ENCODE measurements at places on chromosomes 3 and 15.
A peak's percentile ranks its signal among the peaks of the same experiment; 100 is the strongest.

DNA sequence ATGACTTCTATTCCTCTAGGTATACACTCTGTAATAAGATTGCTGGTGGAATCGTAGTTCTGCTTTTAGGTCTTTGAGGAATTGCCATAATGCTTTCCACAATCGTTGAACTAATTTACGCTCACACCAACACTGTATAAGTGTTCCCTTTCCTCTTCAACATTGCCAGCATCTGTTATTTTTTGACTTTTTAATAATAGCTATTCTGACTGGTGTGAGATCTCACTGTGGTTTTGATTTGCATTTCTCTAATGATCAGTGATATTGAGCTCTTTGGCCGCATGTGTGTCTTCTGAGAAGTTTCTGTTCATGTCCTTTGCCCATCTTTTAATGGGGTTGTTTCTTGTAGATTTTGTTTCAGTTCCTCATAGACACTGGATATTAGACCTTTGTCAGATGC is 12.8 kb downstream of the NXPE3 start:
- no peak for DNase-seq

DNA sequence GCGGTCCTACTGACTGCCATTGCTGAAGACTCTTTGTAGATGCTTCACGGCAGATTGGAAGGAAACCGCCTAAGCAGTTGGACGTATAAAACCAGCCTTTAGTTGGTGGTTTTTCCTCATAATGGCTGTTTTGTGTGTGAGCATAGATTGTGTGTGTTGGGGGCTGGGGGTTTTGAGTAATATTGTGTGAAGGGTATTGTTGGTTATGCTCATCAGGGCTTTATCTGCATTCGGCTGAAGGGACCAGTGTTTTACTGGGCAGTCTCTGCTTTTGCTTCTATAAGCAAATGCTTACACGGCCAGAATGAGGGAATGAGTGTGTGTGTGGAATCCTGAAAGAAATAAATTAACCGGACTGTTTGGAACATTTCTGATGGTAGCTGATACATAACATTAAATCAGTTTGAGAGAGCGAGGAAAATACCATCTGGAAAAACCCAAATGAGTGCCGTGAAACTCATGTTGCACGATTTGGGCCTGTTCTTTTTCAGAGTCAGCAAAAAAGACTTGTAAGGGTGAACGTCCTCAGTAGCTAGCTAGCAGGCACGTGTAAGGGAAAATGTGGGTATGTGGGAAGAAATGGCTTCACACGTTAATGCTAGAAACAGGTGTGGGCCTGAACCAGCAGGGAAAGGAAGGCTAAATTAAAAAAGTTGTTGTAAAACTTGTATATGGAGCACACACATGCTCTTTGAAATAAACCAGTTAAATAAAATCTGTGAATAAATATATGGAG is 1.9 kb downstream of the MITF start:
- DNase-seq = no peak

- no peak for DNase-seq
These were observed 46.5 kb upstream of the CGNL1 start for GRCh38 chr15:57329582-57330367.

DNA sequence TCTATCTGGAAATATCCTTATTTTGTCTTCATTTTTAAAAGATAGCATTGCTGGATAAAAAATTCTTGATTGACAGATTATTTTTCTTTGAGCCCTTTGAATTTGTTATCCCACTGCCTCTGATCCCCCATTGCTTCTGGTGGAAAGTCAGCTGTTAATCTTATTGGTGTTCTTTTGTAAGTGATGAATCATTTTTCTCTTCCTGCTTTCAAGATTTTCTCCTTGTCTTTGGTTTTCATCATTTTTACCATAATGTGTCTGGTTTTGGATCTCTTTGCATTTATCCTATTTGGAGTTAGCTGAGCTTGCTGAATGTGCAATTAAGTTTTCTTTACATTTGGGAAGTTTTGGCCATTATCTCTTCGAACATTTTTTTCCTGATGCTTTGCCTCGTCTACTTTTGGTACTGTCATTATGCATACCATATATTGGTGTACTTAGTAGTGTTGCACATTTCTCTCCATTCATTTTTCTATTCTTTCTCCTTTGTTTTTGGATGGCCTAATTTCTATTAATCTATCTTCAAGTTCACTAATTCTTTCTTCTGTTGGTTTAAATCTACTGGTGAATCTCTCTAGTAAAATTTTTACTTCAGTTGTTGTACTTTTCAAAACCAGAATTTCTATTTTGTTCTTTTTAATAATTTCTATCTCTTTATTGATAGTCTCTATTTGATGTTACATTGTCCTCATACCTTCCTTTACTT is 440.0 kb upstream of the PROK2 start:
- no peak for DNase-seq

- DNase-seq = no peak
These were observed 614.8 kb upstream of the ZNF717 start for GRCh38 chr3:76400141-76400540.

GRCh38 chr3:105809208-105809888 is 59.5 kb downstream of the CBLB start:
- DNase-seq = no peak

- DNase-seq = no peak
These were observed 35.5 kb downstream of the ARRDC4 start for GRCh38 chr15:97995881-97996603.

DNA sequence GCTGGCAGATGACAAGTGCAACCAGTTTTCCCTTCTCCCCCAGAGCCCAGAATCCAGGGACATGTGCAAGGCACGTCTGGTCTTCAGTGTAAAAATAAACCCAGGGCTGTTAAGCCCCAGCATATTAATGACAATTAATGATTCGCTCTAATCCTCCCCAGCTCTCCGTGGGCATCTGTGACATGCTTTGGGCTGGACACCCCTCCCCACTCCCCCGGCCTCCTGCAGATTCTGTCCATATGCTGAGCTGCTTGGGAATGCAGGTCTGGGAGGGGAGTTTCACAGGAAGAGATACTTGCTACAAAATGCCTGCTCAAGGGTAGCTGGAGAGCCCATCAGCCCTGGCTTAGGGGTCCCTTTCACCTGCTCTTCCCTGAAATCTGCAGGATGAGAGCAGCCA is 43.0 kb upstream of the NTRK3 start:
- DNase-seq = no peak

DNA sequence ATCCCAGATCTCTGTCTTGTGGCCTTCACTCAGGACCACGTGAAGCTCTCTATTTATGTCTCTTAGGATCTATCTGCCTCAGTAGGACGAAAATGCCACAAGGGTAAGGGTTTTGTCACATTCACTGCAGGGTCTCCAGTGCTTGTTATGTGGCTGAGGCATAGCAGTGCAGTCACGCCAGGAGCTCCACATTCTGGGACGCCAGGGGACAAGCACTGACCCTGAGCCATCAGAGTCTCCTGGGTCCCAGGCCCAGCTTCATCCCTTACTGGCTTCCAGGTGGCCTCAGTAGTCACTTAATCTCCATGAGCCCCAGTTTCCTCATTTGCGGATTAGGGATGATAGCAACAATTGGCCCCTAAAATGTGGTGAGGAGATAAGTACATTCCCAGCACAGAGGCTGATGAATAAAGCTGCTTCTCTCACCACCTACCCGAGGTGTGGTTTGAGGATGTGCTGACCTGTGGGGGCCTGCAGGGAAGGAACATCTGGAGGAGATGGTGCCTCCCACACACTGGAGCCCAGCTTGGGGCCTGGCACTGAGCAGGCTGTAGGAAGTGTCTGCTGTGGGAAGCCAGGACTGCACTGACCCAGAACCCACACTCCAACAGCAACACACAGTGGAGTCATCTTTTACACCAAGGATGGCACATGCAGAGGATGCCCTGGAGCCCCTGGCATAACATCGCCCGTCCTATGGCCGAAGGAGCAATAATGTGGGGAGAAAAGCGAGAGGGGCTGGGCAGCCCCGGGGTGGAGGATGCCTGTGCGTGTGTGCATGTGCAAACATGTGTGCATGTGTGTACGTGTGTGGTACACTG is 93.2 kb upstream of the IQSEC1 start:
- no peak for DNase-seq

GRCh38 chr15:75136118-75136517 is 65.6 kb upstream of the C15orf39 start:
- no peak for DNase-seq

GRCh38 chr3:197088370-197088769 is 58.8 kb upstream of the MELTF start:
- DNase-seq = no peak

GRCh38 chr3:157063926-157064325 is 96.0 kb downstream of the CCNL1 start:
- DNase-seq = no peak

GRCh38 chr3:184656458-184656828 is 55.4 kb downstream of the MAGEF1 start:
- DNase-seq = no peak

GRCh38 chr3:126517986-126518778 is 609 bp upstream of the UROC1 start:
- no peak for DNase-seq

GRCh38 chr3:194522579-194523046 is 35.8 kb upstream of the ATP13A3 start:
- DNase-seq = no peak

GRCh38 chr3:105513042-105513441 is 146.3 kb downstream of the ALCAM start:
- DNase-seq = no peak

- peak; percentile 59 for DNase-seq
These were observed 17.2 kb upstream of the GNB5 start for GRCh38 chr15:52208306-52208946.

DNA sequence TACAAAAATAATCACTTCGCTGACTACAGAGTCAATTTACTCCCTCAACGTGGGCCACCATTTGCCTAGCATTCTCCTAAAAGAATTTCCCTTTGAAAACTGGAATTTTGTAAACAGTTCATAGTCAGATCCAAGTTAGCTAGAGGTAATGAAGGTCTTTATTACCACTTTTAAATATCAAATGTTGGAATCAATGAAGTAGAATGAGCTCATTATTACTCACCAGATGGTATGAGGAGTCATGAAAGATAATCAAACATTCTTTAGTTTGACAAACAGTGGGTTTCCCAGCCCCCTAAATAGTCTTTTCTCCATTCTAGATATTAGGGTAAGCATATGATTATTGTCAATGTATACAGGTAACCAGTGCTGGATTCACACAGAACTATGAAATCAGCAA is 455.7 kb upstream of the THBS1 start:
- DNase-seq = no peak

DNA sequence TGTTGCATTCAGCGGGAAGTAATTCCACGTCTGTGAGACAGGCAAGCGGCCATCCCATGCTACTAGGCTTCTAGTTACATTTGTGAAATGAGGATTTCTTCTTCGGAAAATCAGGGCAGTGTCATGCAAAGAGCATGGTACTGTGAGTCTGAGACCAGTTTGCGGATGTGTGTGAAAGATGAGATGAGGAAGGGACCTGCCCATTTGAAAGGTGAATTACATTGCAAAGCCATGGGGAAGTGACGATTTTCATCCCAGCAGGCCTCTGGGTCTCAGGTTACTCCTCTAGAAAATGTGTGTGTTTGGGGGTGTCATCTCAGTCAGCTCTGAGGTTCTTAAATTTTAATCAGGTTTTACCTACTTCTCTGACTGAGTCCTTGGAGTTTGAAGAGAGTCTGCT is 16.1 kb downstream of the TLE3 start:
- no peak for DNase-seq

- DNase-seq = no peak
These were observed 51.7 kb downstream of the GRIP2 start for GRCh38 chr3:14488286-14489041.

GRCh38 chr15:59443341-59444072 is 5.5 kb downstream of the FAM81A start:
- DNase-seq = no peak

GRCh38 chr3:135891121-135891520 is 74.4 kb upstream of the PPP2R3A start:
- no peak for DNase-seq

DNA sequence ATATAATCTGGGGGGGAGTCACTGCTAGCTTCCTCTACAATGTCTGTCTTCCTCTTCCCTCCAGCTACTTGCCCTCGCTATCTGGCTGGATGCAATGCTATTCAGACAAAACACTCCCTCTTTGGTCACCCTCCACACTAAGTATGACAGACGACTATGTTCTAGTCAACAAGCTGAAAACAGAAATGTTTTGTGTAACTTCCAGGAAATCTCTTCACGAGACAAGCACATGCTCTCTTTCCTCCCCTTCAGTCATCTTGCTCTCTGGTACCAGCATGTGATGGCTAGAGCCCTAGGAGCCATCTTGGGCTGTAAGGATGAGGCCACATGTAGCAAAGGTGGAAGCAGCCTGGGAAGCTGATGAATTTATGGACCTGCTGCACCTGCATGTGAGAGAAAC is 151.3 kb downstream of the ARRDC4 start:
- no peak for DNase-seq

- DNase-seq = no peak
These were observed 71.2 kb downstream of the RYK start for GRCh38 chr3:134179508-134179907.

DNA sequence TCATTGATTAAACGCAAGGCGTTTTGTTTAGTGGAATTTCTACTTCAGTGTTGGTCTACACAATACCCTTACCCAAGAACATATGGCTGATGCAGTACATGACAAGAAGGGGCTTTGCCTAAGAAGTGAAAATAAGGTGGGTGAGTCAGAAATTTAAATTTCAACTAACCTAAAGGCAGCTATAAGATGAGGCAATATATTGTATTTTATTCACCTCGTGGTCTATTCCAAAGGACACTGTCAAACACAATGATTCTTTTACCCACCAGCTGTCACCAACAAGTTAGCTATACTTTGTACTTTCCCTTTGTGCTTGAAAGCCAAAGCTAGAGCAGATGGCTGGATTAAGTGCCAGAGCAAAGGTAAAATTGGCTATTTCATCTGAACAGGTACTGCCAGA is 10.9 kb upstream of the SETMAR start:
- no peak for DNase-seq

DNA sequence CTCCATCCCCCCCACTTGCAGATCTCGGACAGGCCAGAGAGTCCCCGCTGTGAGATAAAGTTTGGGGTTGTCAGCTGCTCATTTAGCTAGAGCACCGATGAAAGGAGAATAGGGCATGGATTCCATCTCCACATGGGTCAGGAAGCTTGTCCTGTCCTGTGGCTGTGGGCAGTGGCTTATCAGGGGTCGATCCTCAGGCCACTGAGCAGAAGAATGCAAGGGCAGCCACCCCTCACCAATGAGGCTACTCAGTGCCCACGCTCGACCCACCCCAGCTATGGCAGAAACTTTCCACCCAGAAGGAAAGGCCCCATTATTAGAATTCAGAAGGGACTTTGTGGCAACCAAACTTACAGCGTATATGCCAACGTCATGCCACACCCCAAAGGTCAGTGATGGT is 43.3 kb downstream of the CPN2 start:
- no peak for DNase-seq

DNA sequence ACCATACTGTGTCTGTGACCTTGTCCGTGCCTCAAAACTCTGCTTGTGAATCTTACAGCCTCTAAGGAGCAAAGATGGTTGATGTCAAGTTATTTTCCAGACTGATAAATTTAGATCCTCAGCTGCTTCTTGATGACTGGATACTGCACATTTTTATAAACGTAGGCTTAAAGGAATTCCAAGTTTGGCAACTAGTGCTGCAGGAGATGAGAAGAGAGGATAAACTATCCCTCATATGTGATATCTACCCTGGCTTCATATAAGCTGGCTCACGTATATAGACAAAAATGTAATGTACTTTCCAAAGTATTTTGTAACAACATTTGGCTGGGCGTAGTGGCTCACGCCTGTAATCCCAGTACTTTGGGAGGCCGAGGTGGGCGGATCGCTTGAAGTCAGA is 89.6 kb downstream of the GMPS start:
- DNase-seq = no peak
